ENCODE measurements at places on chromosomes 13 and 19.

GRCh38 chr13:98413796-98414195, 163.1 kb downstream of the STK24 start:
- DNase-seq = no peak

DNA sequence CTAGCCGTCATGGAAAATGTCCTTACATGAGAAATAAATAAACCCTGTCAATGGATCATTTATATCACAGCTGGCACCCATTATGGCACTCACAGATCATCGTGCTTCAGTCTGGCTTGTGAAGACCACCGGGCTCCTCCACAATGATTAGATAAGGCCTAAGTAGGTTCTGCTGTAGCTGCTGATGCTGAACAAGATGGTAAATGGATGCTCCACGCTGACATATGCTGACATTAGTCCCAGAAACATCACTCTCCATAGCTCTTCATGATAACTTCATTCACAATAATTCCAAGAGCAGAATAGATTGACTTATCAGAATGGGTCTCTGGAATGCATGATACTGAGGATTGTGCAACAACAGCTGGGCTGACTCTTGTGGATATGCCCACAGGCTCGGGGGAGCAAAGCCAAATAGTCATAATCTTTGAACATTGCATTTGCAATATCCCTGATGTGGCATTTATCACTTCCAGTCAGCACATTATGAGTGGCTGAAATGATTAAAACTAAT, 63.8 kb upstream of the RXFP2 start:
- no peak for DNase-seq

- no peak for DNase-seq
Observed at GRCh38 chr19:9381361-9381785, 18.6 kb downstream of the ZNF177 start.

DNA sequence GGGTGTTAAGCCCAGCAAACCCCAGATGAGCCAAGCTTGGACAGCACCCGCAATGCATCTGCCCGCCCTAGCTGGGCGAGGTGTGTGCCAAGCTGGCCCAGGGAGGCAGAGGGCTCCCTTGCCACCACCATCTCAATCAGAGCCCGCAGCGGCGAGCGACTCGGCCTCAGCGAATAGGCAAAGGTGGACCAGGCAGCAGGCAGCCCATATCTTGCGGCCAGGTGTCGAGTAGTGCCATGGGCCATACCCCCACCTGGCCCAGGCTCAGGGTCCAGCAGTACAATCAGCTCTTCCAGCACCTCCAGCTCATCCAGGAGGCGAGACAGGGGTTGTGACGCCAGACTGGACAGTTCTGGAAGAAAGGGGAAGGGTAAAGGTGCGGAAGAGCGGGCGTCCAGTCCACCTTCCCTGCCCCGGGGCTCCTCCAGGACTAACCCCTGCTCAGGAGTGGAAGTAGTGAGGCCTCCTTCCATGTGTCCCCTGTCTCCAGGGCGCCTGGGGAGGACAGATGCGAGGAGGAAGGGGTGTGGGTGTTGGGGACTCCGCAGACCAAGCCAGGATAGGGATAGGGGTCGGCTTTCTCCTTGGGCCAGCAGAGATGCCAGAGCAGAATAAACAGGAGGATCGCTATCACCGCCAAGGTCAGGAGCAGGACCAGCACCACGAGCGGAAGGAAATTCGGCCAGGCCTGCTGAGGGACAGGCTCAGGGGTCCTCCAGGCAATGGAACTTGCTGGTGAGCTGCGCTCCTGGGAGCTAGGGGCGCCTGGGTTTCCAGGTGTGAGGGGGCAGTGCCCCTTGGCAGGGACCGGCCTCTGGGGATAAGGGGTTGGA, 2.8 kb downstream of the IGFLR1 start:
- no peak for DNase-seq

DNA sequence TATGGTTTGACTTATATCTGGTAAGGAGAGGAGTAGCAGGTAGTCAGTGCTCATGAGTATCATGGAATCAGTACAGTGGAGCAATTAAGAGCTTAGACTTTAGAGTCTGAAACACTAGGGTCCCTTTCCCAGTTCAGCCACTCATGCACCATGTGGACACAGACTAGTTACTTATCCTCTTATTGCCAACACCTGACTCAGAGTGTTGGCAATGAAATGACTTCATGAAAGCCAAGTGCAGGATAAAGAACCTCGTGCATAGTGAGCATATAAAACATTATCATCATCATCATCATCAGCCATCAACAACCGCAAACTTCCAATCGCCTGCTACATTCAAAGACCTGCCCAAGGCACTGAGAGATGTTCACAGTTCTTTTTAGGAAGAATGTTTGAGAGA, 164.2 kb downstream of the FOXO1 start:
- no peak for DNase-seq
